ENCODE measurements at places on chromosomes 13 and 19.
A peak's percentile ranks its signal among the peaks of the same experiment; 100 is the strongest.

- DNase-seq, result no peak
Observed at GRCh38 chr19:56144376-56144775, 3.3 kb downstream of the ZNF444 start.

DNA sequence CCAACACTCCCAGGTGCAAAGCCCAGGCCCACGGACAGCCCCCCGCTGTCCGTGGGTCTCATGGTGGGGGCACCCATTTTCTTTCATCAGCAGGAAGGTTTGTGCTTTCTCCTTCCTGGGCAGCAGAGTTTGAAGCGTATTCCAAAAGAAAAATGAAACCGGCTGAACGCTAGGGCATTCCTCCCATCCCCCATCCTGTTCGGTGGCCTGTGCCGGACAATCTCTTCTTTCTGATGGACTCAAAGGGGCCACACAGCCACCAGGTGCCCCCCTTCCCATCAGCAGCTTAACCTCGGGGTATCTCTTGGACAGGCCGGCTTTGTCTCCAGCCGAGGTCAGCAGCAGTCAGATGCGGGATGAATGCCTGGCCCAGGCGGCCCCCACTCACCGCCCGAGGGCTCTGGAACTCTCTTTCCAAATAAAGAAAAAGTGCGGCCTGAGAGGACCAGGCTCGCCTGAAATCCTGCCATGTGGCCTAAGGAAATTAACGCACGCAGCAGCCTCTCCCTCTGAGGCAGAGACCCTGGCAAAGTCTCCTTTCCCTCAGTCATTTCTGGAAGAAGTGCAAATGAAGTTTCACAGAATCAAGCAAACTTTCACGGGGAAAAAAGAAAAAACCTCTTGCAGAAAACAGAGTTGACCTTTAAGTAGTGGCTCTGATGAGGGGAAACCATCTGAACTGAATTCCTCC, 67.8 kb downstream of the RASA3 start:
- DNase-seq, result peak; percentile 29

GRCh38 chr13:33610438-33611120, 207.4 kb upstream of the RFC3 start:
- peak; percentile 65 for DNase-seq

DNA sequence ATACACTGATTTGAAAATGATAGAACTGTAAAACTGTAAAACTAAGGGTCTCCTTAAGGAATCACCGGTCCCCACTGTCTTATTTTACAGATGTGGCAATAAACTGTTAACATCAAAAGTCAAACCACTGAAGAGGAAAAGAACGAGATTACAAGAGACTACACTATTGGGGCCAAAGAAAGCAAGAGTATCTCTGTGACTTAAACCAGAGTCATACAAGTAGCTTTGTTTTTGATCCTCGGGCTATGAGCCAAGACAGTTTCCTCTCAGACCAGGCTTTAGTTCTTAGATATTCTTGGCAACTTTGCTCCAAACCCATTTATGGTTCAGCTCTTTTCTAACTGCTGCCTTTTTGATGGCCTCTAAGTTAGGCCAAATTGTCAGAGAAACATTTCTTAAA, 113.8 kb downstream of the TBC1D4 start:
- no peak for DNase-seq

DNA sequence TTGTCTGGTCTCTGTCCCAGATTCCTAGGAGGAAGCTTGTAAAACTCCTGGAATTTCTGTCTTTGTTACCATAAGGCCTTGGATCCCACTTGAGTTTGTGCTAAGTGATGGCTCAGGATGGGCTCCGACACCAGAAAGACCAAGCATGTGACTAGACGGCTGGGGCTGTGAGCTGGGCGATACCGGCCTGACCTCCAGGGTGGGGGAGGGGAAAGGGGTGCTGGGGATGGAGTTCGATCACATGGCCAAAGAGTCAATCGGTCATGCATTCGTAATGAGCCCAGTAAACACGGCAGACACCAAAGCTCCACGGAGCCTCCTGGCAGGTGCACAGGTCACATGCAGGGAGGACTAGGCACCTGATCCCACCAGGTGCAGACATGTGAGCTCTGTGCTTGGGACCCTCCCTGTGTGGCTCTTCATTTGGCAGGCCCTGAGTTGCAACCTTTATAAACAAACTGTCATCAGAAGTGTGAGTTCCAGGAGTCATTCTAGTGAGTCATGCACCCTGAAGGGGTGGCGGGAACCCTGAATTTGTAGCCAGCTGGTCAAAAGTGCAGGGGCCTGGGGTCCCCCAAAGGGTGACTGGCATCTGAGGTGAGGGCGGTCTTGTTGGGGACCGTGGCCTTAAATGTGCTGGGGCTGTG, 27.1 kb downstream of the ELAVL1 start:
- DNase-seq, result no peak

DNA sequence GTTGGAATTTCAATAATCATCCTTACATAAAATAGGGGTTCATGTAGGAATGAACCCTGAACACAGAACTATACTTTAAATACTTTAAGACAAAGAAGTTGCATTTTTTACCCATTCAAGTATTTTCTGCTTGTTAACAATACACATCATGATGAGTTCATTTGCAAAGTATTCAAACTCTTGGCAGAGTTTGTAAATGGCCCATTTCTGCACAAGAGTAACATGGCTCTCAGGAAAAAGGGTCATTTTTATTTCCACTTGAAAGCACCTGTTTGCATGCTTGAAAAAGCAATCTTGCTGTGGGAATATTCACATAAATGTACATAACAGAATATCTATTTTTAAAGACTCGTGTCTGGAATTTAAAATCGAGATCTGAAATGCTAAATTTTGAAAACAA, 18.1 kb downstream of the ESD start:
- DNase-seq, result no peak

GRCh38 chr13:106132216-106132615, 403.2 kb downstream of the EFNB2 start:
- DNase-seq, result no peak

- no peak for DNase-seq
Observed at GRCh38 chr19:30734669-30735068, 362.5 kb downstream of the ZNF536 start.

DNA sequence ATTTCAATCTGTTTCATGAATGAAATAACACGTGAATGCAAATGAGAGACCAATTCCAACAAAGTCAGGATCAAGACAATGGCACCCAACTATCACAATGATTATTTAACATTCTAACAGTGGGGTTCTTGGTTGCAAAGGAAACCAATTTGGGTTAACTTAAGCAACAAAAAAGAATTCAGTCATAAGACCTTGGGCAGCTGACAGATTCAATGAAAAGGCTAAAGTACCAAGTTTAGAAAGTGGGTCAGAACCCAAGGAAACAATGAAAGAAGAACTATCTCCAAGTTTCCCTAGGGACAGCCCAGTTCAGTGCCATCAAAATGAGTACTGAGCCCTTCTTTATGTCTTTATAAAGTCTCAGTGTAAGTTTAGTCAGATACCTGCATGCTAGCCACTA, 17.5 kb upstream of the SIGLEC14 start:
- DNase-seq, result no peak

DNA sequence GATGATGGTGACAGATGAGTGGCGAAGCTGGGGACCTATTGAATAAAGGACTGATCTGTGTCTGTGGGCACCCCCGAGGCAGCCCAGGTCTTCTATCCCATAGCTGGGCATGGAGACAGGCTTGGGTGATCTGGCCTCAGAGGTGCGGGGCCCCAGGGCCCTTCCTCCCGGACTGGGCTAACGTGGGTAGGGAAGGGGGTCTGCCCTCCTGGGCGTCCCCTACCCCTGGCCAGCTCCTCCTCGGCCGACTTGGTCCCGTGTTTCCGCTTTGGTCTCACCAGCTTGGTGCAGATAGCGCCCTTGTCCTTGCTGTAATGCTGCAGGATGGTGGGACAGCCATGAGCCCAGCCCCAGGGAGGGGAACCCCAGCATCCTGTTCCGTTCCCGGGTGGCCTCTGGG, 3.3 kb downstream of the MATK start:
- no peak for DNase-seq

DNA sequence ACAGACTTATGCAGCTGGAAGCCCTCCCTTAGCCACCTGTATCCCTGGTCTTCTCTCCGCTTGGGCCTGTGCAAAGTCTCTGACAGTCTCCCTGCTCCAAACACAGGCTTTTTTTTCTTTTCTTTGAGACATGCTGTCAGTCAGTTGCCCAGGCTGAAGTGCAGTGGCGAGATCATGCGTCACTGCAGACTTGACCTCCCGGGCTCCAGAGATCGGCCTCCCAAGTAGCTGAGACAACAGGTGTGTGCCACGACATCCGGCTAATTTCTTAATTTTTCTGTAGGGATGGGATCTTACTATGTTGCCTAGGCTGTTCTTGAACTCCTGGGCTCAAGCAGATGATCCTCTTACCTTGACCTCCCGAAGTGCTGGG, 1.6 kb downstream of the MZF1 start:
- no peak for DNase-seq

GRCh38 chr19:45863840-45864628, at the start of gene FOXA3:
Gene FOXA3 (plus strand): TSS chr19:45864326. CDS start chr19:45864457, 131 bp downstream.
- DNase-seq, result no peak

- no peak for DNase-seq
Observed at GRCh38 chr13:108621462-108621861, 7.9 kb upstream of the MYO16 start.

DNA sequence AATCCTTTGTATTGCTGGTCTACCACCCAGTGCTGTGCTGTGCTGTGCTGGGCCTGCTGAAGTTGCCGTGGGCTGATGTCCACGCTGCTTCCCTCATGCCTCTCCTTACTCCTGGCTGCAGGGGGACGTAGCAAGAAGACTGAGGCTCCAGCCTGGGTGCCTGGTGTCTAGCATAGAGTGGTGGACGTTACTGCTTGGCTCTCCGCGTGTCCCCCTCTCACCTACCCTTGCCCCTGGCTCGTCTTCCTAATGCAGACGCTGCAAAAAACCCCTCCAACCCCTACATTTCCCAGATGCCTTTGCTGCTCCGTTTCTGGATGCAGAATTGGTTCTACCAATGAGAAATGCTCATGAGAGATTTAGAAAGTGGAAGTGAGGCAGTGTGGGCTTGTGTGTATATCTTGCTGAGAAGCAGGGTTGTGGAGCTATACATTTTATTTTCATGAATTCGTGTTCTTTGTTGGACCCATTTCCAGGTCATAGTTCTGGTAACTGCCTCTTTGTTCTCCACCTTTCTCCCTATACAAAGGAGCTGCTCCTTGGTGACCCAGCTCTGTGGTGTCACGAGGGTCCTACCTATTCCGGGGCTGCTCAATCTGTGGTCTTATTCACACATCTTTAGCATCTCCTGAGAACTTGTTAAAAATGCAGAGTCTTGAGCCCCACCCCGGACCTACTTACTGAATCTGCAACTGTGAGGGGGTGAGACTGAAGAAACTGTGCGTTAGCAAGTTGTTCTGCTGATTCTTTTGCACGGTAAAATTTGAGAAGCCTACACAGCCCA, 7.9 kb upstream of the DENND1C start:
- no peak for DNase-seq

- no peak for DNase-seq
Observed at GRCh38 chr13:82036602-82037001, 1695.7 kb upstream of the SPRY2 start.

- no peak for DNase-seq
Observed at GRCh38 chr19:907183-907853, 5.7 kb downstream of the R3HDM4 start.

DNA sequence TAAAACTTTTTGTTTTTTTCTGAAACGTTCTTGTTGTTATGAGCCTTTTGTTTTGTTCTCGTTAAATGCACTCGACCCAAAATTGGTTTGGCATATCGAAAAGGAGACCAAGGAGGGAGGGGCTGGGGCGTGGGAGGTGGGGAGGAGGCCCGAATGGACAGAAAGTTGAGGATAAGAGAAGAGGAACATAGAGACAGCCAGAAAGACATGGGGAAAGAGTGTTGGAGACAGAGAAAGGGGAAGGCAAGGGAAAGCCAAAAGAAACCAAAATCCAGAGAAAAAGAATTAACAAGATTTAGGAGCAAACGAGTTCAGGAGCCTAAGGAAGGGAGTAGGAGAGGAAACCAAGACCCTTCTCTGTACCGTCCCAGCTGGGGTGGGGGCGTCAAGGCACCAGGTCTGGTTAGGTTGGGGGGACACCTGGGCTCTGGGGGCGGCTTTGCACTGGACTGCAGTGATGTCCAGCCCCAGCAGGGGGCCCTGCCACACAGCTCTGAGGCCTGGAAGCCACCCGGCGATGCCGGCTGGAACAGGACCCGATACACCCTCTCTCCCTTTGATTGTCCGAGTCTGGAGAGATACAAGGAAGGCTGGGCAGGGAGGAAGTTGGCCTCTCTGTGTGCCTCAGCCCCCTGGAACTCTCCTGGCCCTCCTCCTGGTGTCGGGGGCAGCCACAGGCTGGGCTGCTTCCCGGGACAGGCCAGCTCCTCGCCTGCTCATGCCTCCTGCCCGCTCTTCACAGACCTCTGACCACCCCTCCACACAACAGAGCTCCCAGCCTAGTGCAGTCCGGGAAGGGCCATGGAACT, 11.6 kb upstream of the ASF1B start:
- no peak for DNase-seq

DNA sequence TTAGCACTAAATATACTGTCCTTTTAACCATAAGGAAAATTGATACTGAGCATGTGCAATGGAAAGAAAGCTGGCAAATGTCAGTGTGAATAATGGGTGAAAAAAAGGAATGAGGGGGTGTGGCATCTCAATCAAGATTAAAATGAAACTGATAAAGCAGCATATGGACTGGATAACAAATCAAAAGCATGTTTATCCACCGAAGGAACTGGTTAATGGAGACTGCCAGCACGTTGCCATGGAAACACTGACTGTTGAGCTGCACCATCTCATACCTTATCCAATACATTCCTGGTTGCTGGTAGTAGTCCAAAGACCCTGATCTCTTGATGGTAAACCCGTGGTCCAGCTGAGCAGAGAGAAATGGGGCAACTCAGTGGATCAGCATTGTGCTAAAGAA, 311.4 kb upstream of the MAB21L1 start:
- DNase-seq, result no peak

- no peak for DNase-seq
Observed at GRCh38 chr13:111521691-111522229, 201.3 kb downstream of the TEX29 start.

DNA sequence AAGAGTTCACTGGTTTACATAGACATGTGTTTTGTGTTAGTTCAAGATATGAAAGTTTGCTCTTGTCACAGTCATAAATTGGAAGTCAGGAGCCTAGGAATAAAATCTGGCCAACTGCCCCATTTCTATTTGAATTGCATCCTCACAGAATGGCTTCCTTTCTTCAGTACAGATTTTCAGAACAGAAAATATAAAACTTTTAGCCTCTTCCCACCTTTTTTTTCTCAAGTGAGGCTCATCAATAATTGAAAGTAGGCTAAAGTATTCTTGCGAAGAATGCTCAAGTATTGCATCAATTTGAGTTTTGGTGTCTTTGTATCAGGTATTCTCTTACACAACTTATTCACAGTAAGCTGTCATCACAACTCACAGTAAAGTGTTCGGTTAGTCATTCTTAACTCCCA, 802.7 kb downstream of the PCDH9 start:
- peak; percentile 17 for DNase-seq
